ENCODE measurements at places on chromosomes 2 and 18. TPM values are rescaled to one million over a fixed set of nuclear protein-coding genes. Genes with fewer than 3 reads are reported as not detected.

- H3K27me3 ChIP-seq = no peaks in the 10 kb centered on the region
- H3K27ac ChIP-seq = no peak overlapping the region
- H3K36me3 ChIP-seq = no peaks in the 10 kb centered on the region
- H3K4me3 ChIP-seq = no peak overlapping the region
- no peak for DNase-seq
- H3K4me1 ChIP-seq = no peaks in the 10 kb centered on the region
These were observed 377.2 kb downstream of the CNTNAP5 start for GRCh38 chr2:124402274-124402673.

DNA sequence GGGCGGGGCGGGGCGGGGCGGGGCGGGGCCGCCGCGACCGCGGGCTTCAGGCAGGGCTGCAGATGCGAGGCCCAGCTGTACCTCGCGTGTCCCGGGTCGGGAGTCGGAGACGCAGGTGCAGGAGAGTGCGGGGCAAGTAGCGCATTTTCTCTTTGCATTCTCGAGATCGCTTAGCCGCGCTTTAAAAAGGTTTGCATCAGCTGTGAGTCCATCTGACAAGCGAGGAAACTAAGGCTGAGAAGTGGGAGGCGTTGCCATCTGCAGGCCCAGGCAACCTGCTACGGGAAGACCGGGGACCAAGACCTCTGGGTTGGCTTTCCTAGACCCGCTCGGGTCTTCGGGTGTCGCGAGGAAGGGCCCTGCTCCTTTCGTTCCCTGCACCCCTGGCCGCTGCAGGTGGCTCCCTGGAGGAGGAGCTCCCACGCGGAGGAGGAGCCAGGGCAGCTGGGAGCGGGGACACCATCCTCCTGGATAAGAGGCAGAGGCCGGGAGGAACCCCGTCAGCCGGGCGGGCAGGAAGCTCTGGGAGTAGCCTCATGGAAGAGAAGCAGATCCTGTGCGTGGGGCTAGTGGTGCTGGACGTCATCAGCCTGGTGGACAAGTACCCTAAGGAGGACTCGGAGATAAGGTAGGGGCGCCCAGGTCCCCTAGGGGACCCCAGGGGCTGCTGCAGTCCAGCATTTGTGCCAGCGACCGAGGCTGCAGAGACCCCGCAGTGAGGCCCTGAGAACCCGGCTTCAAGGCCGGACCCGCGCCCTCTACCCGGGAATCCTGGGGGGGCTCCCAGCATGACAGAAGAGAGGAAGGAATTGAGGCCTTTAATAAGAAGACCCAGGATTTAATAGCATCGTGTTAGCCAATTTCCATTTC lies at the start of gene KHK:
KHK (plus strand) TSS at position 49 of the 870 bp plus-strand sequence; CDS start at position 537, 488 bp downstream.
- H3K4me1 ChIP-seq = peaks cover 38% of the 10 kb centered on the region
- peak within 1 kb of the TSS; percentile 89 for H3K27ac ChIP-seq
- DNase-seq = peak; percentile 90
- peaks cover 4% of the 10 kb centered on the region for H3K36me3 ChIP-seq

- no peak overlapping the region for H3K4me3 ChIP-seq
- H3K27me3 ChIP-seq = no peaks in the 10 kb centered on the region
- DNase-seq = no peak
- no peak overlapping the region for H3K27ac ChIP-seq
- no peaks in the 10 kb centered on the region for H3K36me3 ChIP-seq
- peaks cover 15% of the 10 kb centered on the region for H3K4me1 ChIP-seq
These were observed 24.7 kb downstream of the ARL4C start for GRCh38 chr2:234472155-234472554.

DNA sequence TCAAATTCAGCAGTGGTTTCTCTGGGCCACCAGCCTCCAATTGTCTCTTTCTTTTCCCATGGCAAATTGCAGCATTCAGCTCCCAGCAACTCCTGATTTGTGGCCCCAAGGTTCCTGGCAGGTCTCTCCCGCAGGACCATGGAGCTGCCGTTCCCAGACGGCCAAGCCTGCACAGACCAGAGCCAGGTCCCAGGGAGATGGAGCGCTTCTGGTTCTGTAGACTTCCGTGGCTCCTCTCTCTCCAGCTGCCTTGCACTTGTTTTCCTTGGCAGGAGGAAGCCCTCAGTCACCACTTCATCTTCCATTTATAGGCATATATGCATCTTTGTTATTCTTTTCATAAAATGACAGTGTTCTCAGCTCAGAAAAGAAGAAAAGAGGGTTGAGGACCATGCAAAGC lies 21.7 kb downstream of the TNP1 start:
- H3K27ac ChIP-seq = no peak overlapping the region
- H3K27me3 ChIP-seq = no peaks in the 10 kb centered on the region

DNA sequence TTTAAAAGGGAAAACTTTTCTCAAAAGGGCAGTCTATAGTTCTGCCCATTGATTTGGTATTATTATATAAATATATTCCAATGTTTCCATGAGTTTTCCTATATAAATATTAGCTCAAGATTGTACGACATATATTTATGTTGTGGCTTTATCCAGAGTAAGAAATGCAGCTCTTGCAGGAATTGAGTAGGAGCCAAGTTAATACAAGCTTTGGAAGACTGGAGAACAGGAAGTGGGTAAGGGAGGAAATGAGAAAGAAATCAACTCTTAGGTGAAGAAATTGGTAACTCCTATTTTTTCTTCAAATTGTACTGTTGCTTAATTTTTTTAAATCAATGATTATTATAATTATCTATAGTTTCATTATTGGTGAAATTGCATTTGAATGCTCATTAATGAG lies 105.4 kb upstream of the FAM117B start:
- H3K27ac ChIP-seq = no peak overlapping the region
- H3K4me1 ChIP-seq = no peaks in the 10 kb centered on the region
- H3K27me3 ChIP-seq = no peaks in the 10 kb centered on the region
- H3K36me3 ChIP-seq = peaks cover 42% of the 10 kb centered on the region
- no peak for DNase-seq

DNA sequence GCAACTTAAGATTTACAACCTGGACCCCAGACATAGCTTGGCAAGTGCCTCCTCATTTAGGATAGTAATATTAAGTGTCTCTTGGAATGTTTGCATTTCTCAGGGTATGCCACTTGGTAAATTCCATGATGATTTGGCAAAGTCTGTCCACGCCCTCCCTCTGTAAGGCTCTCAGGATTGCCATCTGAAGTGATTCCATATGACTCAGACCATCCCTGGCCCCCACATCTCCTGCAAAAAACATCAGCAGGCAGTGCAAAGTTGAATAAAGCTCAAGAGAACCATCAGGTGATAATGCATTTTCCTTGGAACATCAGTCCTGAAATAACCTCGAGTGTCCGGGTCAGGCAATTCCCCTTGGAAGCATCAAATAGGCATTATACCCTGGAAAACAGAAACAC lies 27.1 kb upstream of the PIEZO2 start:
- no peak for DNase-seq
- H3K27ac ChIP-seq = no peak overlapping the region
- no peaks in the 10 kb centered on the region for H3K4me1 ChIP-seq
- H3K4me3 ChIP-seq = no peak overlapping the region

DNA sequence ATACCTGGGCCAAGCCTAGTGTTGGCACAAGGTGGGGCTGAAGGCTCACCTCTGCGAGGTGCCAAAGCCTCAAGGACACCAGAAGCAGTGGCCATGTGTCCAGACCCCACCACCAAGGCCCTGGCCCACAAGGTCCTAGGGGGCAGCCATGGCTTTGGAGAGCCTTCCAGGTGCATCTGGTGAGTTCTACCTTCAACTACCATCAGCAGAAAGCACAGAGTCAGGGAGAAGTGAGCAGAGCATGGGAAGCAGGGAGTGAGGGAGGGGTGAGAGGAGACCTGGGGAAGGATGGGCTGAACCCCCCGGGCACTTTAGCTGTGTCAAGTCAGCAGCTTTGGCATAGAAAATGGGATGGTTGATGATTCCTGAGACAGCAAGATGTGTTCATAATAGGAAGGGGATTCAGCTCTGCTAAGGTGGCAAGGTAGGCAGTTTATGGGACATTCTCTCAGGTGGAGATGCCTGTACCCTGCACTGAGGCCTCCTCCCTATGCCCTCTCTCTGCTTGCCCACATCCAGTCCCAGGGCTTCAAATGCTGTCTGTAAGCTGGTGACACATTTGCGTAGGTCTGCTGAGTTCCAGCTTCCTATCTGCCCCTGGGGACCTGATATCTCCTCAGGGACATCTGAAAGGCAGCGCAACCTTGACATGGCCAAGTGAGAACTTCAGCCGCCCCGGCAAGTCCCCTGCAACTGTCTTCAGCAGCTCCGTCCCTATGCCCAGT lies 83.4 kb upstream of the RGPD5 start:
- no peaks in the 10 kb centered on the region for H3K4me1 ChIP-seq
- H3K27ac ChIP-seq = no peak overlapping the region
- H3K36me3 ChIP-seq = no peaks in the 10 kb centered on the region
- DNase-seq = no peak

DNA sequence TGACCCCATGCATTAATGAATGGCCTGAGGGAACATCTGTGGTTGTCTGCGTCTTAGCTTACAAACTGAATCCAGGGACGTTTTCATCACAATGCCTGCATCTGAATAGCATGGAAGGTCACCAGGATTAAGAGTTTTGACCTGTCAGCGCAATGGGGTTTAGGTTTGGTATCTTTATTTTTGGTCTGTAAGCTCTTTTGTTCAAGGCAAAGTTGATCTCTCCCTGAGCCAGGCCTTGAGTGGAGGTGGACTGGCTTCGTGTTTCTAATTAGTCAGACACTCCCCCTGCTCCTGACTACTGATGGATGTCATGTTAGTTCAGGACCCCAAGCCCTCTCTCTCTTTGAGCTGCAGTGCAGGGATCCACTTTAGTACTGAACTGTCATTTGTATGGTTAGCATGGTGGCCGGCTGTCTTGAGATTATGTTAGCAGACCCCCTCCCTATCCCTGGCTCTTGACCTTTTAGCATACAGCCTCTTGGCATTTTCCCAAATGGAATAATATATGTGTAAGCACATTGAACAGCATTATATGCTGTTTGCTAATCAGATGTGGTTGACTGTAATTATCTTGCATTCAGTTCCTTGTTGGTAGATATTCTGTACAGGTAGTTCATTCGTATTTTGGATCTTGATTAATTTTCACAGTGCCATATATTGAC lies 59.2 kb downstream of the LYPD6 start:
- peak; percentile 21 for DNase-seq
- no peaks in the 10 kb centered on the region for H3K36me3 ChIP-seq
- H3K4me3 ChIP-seq = no peak overlapping the region
- H3K27me3 ChIP-seq = no peaks in the 10 kb centered on the region
- H3K4me1 ChIP-seq = peaks cover 22% of the 10 kb centered on the region

- no peaks in the 10 kb centered on the region for H3K27me3 ChIP-seq
- no peaks in the 10 kb centered on the region for H3K4me1 ChIP-seq
These were observed 776.1 kb downstream of the ERBB4 start for GRCh38 chr2:211762479-211762878.

GRCh38 chr2:54416938-54417337 lies 39.2 kb upstream of the SPTBN1 start:
- DNase-seq = no peak
- no peaks in the 10 kb centered on the region for H3K36me3 ChIP-seq
- H3K27me3 ChIP-seq = no peaks in the 10 kb centered on the region
- no peaks in the 10 kb centered on the region for H3K4me1 ChIP-seq
- no peak overlapping the region for H3K4me3 ChIP-seq
- no peak overlapping the region for H3K27ac ChIP-seq

DNA sequence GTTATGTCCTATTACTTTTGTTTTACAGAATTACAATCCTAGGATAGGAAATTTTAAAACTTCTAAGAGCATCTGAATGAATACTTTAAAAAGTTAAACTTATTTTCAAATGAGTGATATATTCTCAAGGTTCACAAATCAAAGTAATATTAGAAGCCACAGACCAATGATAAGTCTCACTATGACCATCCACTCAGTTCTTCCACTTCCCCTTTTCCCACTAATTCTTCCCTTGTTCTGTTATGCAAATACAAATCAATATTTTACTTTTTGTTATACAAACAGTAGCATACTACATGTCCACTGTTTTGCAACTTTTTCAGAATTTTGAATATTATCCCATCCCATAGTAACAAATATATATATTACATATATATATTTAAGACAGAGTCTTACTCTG lies 20.2 kb downstream of the USP37 start:
- no peak overlapping the region for H3K4me3 ChIP-seq
- no peaks in the 10 kb centered on the region for H3K4me1 ChIP-seq

DNA sequence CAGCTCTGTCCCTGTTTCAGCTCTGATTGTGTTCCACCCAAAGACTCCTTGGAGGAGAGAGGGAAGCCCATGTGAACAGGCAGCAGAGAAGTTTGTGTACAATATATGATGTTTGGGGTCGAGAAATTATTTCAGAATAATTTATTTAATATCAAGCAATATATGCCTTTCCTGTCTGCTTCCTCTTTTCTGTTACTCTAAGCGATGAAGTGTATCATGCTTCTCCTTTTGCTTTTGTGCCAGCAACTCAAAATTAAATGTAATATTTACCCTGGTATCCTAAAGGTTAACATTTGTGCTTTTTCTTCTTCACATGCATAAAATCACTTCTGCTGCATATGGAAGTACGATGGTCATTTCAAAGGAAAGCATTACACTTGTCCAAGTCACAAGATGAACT lies 2.4 kb upstream of the NTSR2 start:
- H3K4me1 ChIP-seq = no peaks in the 10 kb centered on the region
- H3K4me3 ChIP-seq = no peak overlapping the region
- H3K36me3 ChIP-seq = no peaks in the 10 kb centered on the region
- H3K27me3 ChIP-seq = no peaks in the 10 kb centered on the region
- no peak overlapping the region for H3K27ac ChIP-seq

- H3K4me1 ChIP-seq = no peaks in the 10 kb centered on the region
- no peaks in the 10 kb centered on the region for H3K36me3 ChIP-seq
- H3K27ac ChIP-seq = no peak overlapping the region
These were observed 32.7 kb upstream of the DLX2 start for GRCh38 chr2:172135446-172135845.

Gene SYT4
- 0.44 TPM for polyA plus RNA-seq

Gene SP5
- polyA plus RNA-seq = not detected
